ENCODE measurements at places on chromosomes 3 and 15.

DNA sequence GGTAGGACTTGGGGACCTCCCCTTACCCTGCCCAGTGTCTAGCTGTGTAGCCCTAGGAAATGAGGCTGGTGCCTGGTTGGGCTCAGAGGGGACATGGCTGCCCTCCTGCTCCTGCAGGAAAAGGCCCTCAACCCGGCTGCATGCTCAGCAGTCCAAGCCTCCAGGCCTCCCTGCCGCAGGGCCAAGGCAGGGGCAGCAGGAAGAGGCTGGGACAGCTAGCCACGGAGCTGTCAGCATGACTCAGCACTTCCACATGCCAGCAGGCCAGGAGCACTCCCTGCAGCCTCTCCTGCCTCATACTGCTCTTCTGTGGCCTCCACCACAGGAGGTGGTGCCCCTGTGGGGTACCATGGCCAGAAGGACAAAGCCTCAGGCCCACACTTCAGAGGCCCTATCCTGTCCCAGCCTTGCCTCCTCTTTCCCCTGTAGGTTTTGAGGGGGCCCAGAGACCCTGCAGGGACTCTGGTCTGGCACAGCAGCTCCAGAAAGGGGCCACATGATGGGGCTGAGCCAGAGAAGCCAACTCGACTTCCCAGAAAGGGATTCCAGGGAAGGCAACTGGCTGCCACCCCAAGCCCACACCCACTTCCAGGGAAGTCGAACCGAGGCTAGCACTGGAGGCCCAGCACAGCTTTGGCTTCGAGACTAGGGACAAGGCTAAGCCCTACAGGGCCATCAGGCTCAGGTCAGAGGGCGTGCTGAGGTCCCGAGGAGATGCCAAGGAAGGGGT, 19.5 kb downstream of the TKT start:
- DNase-seq: peak; percentile 89

DNA sequence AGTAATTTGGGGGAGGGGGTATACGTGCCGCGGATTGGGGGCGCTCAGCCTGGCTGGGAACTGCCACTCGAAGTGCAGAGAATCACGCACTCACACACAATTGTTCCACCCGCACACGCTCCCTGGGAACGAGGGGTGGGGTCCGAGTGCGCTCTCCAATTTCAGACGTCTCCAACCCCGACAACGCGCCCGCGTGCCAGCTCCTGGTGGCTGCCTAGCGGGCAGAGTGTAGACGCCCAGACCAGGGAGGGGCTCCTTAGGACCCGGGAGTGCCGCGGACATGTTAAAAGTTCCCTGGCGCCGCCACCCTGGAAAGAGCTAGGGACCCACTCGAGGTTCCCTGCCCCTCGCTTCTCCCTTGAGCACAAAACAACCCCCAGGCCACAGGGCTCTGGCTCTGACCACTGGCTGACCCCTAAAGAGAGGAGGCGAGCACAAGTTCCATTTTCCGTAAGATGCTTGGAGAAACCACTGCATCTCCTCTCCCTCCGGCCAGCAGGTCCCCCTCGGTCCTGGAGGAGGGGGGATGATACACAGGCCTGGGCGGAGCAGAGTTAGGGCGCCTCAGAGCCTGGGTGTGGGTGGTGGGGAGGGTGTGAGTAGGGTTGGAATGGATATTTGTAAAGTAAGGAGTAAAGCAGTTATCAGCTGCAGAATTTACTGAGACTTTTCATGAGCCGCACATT, 894 bp upstream of the ANKRD63 start:
- DNase-seq: no peak

DNA sequence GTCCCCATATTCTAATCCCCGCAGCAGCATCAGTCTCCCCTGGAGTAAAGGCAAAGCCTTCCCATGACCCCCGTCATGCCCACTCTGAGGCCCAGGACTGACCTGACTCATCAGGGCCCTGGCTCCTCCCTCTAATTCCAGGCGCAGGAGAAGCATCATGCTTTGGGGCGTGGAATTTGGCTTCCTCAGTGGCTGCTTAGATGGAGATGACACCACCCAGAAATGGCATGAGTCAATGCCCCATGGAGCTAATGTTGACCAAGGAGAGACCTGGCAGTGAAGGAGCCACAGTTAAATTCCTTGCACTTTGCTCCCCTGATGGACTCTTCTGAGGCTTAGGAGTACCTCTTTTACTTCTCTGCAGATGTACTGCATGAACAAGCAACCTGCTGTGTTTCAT, 204.2 kb upstream of the PROK2 start:
- peak; percentile 57 for DNase-seq

GRCh38 chr3:120404876-120405275, 45.9 kb downstream of the FSTL1 start:
- DNase-seq: peak; percentile 86

GRCh38 chr3:186044968-186045367, 63.9 kb downstream of the ETV5 start:
- DNase-seq: no peak

GRCh38 chr15:90376789-90377188, 11.3 kb upstream of the IQGAP1 start:
- DNase-seq: no peak

All from amniotic epithelial cell (primary cell).